ENCODE measurements at places on chromosomes 1 and 21.

DNA sequence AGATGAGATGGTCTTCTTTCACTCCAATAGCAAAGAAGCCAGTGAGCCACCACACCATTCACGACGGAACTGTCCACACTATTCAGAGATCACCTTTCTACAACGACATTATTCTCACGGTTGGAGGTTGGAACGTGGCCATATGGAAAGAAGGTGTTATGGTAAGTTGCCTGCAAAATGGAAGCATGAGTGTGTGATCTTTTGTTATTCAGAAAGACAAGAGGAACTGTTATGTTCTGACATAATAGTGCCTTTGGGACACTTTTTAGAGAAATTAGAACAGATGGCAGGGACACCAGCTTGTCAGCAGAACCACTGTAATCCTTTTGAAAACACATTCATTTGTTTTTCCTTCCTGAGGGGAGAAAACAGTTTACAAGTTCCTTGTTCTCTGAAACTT, 75.8 kb upstream of the MCOLN3 start:
- no peak for DNase-seq

GRCh38 chr21:31964692-31965091, 91.9 kb downstream of the HUNK start:
- no peak for DNase-seq

GRCh38 chr1:245671966-245672767, 517.4 kb downstream of the KIF26B start:
- DNase-seq: no peak

DNA sequence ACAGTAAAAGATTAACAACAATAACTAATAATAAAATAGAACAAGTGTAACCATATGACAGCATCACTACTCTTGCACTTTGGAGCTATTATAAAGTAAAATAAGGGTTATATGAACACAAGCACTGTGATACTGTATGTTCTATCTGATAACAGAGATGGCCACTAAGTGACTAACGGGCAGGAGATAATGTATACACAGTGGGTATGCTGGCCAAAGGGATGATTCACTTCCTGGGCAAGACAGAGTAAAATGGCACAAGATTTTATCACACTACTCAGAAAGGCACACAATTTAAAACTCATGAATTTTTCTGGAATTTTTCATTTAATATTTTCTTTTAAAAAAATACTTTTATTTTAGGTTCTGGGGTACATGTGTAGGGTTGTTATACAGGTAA, 12.3 kb downstream of the SLC9C2 start:
- no peak for DNase-seq

- DNase-seq: no peak
Observed at GRCh38 chr1:201172999-201173610, 17.5 kb upstream of the IGFN1 start.

- no peak for DNase-seq
Observed at GRCh38 chr1:201652181-201652580, 113.3 kb downstream of the NAV1 start.

GRCh38 chr1:239998312-239998649, 93.4 kb upstream of the FMN2 start:
- no peak for DNase-seq

- no peak for DNase-seq
Observed at GRCh38 chr1:201655910-201656309, 117.0 kb downstream of the NAV1 start.

DNA sequence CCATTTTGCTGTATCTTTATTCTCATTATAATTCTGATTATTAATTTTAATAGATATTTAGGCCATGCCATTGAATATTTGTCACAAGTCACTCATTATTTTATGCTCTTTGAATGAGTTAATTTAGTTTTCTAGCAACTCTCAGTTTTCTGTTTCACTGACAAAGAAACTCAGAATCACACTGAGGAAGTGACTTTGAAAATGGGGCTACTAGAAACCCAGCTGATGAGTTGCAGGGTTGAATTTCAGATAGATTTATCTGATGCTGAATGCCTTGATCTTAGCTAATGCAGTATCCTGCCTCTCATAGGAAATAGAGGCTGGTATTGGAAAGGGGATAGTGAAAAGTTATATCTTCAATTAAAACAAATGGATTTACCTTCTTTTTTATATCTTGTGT, 67.4 kb upstream of the PLA2G4A start:
- DNase-seq: no peak

- DNase-seq: no peak
Observed at GRCh38 chr1:207612762-207613161, 32.2 kb upstream of the CR1L start.

- DNase-seq: no peak
Observed at GRCh38 chr1:164562511-164562910, 3.5 kb downstream of the PBX1 start.

DNA sequence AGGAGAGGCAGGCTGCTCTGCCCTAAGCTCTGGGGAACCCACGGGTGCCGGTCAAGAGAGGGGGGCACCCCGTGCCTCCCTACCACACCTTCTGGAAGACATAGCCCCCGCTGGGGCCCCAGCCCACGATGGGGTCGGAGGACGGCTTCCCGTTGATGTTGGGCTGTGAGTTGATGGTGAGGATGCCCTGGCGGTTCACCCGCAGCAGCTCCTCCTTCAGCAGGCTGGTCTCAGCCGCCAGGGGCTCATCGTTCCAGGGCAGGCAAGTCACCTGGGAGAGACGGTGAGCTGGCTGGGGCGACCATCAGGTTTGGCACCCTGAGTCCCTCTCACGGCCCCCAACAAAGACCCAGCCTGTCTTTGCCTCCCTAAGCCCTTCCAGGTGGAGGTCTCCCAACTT, 11.9 kb downstream of the MTHFR start:
- no peak for DNase-seq

DNA sequence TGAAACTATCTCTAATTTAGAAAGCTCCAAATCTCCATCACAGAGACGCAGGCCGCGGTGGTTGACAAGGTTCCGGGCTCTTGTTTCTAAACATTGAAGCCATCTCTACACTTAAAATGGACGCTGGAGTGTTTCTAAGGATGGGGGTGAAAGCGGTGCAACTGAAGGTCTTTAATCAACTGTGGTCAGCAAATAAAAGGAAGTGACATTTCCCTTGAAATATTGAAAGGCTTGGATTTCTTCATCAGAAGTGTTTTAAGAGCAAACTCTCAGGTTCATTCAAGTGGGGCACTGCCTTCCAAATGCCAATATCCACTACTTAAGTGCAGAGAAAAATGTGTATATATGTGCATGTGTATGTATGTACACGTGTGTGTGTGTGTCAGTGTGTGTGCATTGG, 117.3 kb downstream of the KAZN start:
- no peak for DNase-seq

GRCh38 chr1:6688001-6688400, 13.6 kb downstream of the DNAJC11 start:
- DNase-seq: no peak

GRCh38 chr21:39776589-39776988, 31.6 kb downstream of the IGSF5 start:
- DNase-seq: no peak

DNA sequence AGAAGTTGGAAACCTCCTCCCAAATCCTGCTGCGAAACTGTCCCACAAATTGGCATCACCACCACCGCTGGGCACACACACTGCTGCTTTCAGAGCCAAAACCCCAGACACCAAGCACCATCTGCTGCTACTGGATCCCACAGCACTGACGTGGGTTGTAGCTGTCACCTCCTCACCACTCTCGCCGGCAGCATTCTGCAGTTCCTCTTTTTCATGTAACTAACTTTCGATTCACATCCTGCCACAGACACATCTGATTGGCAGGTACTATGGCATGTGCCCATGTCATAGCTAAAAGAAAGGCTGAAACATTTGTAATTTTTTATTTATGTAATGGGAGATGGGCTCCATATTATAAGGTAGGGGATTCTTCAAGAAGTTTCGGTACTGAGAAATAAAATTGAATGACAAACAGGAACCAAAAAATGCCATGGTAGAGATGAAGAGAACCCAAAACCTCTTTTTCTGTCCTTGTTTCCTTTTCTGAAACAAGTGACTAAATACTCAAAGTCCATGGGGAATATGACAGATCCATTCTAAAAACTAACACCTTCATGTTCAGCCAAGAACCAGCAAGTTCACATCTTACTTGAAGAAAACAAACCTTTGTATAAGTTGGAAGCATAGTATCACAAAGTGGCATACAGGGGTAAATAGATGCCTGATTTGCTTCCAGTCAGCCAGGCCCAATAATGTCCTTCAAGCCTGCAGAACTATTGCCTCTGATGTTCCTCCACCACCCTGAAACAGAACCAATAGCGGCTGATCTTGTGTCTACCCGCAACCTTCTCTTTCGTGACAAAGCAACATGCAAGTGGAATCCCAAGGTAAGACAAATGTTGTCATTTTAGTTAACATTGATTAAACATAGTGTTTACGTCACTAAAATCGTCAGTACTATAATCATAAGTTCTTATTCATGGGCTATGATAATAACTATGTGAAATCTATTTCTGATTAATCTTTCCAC, 26.6 kb upstream of the RGS13 start:
- peak; percentile 32 for DNase-seq

DNA sequence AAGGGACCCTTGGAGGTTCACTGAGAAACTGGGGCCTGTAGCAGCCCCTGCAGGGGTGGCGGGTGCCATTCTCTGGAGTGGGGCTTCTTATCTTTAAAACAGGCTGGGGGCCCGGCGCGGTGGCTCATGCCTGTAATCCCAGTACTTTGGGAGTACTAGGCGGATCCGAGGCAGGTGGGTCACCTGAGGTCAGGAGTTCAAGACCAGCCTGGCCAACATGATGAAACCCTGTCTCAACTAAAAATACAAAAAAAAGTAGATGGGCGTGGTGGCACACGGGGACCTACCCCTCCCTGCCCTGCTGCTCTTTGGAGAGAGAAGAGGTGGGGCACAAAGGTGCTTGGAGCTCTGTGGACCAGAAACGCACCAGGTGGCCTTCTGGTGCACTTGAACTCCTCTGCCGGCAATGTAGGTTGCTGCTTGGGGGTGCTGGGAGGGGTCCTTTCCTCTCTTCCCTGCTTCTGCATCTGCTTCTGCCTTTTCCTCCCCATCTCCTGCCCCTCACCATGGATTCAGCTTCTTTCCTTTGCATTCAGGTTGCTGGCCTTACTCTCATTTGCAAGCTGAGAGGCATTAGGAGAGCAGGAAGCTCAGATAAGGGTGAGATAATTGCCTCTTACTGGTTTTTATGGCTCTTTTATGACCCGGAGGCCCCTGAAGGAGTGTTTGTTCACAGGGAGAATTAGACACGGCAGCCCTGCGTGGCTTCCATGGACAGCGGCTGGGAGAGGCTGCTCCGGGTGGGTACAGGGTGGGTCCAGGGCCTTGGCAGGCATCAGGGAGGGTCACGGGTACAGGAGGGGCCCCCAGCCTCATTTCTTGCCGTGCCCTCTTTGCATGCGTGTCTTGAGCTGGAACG, 57.4 kb downstream of the ARHGEF10L start:
- DNase-seq: no peak

DNA sequence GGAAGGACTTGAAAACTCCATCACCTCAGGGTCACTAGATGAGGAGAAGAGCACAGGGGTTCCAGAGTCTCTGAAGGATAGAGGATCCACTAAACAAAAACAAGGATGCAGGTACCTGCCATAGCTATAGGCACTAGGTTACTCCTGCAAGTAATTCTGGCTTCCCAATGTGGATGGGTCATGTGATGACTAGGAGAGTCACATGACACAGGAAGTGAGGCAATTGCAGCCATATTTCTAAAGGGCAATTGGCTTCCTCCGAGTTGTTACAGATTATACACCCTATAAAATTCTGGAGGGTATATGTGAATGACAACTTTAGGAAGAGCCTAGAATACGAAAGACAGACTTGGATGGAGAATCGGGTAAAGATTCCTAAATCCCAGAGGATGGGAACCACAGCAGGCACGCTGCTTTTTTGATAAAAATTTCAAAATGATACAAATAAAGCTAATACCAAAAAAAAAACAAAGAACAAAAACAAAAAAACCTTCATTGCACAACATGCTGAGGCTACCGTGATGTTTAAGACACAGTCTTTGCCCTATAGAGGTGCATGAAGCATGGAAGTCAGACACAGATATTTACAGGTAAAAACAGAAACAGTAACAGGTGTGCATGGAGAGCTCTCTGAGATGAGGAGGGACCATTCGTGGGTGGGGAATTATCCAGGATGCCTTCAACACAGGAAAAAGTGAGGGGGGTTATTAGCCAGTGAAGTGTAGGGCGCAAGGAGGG, 10.5 kb downstream of the MTX1 start:
- no peak for DNase-seq

DNA sequence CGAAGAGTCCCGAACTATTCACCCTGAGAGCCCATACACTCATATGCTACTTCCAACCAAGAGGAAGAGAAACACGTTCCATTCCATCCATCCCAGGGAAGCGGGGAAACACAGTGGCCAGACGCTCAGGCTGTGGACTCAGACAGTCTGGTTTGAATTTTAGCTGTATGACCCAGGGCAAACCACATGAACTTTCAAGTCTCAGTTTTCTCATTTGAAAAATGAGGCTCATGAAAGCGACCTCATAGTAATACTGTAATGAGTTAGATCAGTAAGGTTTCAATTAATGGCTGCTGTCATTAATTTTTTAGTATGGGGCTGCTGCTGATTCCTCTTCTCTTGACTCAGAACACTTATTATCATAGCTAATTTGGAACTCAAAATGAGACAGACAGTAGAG, 1.5 kb downstream of the FCRL4 start:
- DNase-seq: no peak

- DNase-seq: no peak
Observed at GRCh38 chr1:20399606-20400180, 86.3 kb downstream of the CAMK2N1 start.

GRCh38 chr1:220699044-220699443, 8.9 kb downstream of the C1orf115 start:
- no peak for DNase-seq

- no peak for DNase-seq
Observed at GRCh38 chr1:244768804-244769203, 66.7 kb upstream of the COX20 start.

DNA sequence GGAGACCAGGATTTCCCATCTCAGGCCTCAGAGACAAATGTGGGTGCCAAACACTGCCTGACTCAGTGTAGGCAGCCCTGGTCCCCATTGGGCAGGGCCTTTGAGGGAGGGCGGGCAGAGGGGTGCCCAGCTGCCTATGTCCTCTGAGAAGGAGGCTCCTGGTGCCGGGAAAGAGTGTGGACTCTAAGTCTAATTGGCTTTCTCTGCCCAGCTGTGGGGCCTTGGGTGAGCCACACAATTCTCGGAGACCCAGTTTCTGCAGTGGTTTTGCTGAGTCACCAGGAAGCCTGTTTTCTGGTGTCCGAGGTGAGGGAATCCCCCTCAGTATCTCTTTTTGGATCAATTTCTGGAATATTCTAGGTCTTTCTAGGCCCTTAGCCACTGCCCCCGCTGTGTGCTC, 35.3 kb upstream of the ACTL8 start:
- no peak for DNase-seq

DNA sequence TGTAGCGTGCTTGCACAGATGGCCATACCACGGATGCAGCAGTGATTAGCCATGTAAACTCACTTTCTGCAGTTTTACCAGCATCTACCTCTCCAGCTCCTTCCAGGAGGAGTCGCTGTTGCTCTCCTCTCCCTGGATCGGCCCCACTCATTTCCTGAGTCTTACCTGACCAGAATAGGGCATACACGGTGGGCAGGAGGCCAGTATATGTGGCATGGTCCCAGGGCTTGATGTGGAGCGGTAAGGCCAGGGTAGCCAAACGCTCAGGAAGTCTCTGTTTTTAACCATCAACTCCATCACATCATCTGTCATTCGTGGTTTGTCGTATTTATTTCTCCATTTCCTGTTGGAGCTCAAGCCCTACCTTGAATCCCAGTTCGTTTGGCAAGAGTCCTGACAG, 163.4 kb upstream of the USP24 start:
- no peak for DNase-seq

- no peak for DNase-seq
Observed at GRCh38 chr21:33938381-33938780, 22.8 kb upstream of the ATP5PO start.

GRCh38 chr1:246782120-246782900, 58.1 kb downstream of the SCCPDH start:
- no peak for DNase-seq
